ENCODE measurements at places on chromosomes 6 and 20. TPM values are rescaled to one million over a fixed set of nuclear protein-coding genes. Genes with fewer than 3 reads are reported as not detected.
A peak's percentile ranks its signal among the peaks of the same experiment; 100 is the strongest.

DNA sequence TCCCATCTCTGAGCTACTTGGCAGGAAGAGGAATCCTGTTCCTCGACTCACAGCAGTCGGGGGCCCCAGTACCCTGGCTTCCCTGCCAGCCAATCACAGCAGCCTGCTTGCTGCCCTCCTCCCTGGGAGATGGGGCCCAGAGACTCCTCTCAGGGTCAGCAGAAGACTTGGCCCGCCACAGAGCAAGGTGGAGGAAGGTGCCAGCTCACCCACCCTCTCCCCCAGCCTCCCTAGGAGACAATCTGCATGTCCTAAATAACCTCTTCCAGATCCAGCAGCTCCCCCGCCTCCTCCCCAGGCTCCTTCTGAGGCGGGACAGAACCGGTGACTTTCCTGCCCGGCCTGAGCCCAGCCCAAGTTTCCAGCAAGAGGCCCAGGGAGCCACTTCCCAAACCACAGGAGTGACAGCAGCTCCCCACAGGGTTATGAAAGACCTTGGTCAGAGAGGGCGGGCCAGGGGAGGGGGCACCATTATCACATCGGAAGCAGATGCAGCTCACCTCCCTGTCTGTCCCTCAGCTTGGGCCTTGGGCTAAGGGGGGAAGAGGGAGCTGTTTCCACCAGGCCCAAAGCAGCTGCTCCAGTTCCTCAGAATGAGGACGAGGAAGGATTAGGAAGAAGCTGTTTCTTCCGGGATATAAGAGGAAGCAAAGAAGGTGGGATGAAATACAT, 2.3 kb downstream of the CCND3 start:
- no peak for DNase-seq

DNA sequence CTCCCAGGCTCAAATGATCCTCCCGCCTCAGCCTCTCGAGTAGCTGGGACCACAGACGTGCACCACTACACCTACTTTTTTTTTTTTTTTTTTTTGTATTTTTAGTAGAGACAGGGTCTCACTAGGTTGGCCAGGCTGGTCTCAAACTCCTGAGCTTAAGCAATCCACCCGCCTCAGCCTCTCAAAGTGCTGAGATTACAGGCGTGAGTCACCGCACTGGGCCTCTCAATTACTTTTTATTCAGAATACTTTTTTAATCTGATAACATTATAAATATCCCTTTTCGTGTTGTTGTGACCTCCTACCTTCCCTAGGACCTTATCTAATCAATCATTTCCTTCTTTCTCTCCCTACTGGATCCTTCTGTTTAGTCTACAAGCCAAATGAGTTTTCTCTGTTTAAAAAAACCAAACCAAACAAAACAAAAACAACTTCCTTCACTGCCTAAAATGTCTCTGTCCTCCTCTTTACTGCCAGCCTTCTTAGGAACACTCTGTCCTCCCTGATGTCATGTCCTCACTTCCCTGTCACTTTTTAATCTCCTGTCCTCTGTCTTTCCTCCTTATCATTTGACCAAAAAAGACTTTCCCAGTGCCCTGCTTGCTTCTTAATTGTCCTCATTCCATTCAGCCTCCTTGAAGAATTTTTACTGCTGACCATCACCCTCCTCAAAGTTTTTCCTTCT, 85.0 kb downstream of the CAP2 start:
- peak; percentile 7 for DNase-seq

DNA sequence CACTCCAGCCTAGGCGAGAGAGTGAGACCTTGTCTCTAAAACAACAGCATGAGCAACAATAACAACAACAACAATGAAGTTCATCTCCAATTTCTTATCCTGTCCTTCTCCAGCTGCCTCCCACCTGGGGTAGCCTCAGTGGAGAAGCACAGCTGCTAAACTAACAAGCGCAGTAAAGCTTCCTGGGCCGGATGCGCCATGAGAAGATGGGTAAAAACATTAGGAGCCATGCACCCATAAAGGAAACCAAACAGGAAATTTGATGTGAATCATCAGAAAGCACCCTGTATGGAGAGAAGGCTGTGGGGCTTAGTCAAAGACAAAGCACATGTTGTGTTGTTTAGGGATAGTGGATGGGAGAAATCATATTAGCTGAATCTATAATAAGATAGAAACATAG, 61.1 kb upstream of the CCN6 start:
- peak; percentile 59 for DNase-seq

DNA sequence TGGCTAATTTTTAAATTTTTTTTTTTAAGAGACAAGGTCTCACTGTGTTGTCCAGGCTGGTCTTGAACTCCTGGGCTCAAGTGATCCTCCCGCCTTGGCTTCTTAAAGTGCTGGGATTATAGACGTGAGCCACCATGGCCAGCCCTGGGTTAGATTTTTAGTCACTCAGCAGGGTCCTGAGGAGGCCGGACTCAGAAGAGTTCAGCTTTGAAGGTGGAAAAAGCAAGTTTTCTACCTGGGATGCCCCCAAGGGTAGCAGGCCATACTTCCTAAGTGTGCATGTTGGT, 44.2 kb downstream of the FGD2 start:
- DNase-seq = no peak

GRCh38 chr6:107123501-107123900, 8.2 kb upstream of the BEND3 start:
- DNase-seq = no peak

The FUT9 gene
- not detected for total RNA-seq

The PRRT1 gene
- total RNA-seq = 1.3 TPM

The OR12D3 gene
- total RNA-seq = not detected
